ENCODE measurements at places on chromosomes 4 and X.

- DNase-seq: no peak
Observed at GRCh38 chr4:153265306-153266047, 61.2 kb downstream of the TRIM2 start.

DNA sequence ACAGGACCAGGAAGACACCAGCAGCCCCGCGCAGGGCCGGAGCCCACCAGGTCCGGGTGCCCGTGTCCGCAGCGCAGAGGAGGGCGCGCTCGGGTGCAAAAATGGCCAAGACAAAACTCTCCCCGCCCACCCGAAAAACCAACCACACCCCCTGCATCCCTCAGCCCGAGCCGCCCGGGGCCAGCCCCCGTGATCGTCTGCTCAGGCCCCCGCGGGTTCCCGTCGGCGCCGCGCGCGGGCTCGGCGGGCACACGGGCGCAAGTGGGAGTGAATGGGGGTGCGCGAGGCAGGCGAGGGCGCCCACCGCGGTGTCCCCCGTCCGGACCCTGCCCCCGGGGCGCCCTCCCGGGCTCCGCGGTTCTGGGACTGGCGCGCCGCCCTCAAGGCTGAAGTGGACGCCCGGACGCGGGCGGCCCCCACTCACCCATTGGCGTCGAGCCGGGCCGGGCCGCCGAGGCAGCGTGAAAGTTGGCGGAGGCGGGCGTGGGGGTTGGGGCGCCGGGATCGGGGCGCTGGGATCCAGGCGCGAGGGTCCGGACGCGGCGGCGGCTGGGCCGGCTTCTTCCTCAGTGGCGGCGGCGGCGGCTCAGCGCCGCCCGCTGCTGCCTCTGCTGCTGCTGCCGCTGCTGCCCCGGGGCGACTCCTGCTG lies 393 bp downstream of the SH3KBP1 start:
- DNase-seq: no peak

- no peak for DNase-seq
Observed at GRCh38 chrX:33840176-33840575, 291.9 kb downstream of the FAM47A start.

DNA sequence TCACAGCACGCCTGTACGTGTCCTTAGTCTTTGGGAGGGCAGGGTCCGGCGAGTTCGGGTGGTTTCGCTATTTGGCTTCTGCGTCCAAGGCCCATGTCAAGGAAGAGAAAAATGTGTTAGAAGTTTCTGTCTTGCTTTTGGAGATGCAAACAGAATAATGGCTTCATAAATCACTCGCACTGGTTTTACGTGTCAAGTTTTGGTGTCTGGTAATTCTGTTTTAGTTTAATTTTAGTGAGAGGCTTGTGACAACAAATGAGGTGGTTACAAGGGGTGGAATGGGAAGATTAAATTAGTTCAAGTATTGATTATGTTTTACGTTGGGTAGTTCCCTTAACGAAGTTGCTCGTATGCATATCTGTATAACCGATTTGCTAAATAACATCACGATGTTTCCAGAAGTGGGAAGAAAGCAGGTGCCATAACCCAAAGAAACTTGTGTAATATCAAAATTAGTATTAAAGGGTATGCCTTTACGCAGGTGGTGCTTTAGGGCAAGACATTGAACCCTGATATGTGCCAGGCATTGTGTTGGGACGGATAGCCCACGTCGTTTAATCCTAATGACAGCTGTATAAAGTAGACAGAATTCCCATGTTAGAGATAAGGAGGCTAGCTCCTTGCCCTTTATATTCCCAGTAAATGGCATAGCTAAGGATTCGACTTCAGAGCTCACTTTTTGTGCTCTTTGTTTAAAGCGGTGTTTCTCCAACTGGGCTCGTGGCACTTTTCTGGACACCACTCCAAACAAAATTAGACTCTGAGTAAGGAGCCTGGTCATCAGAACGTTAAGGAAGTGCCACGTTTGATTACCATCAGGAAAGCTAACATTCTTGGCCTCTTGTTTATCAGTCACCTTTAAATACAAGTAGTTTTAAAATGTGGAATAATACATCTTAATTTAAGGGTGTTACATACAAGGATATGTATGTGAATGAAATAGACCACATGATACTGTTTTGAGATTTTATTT lies 843 bp downstream of the RPL34 start:
- no peak for DNase-seq

DNA sequence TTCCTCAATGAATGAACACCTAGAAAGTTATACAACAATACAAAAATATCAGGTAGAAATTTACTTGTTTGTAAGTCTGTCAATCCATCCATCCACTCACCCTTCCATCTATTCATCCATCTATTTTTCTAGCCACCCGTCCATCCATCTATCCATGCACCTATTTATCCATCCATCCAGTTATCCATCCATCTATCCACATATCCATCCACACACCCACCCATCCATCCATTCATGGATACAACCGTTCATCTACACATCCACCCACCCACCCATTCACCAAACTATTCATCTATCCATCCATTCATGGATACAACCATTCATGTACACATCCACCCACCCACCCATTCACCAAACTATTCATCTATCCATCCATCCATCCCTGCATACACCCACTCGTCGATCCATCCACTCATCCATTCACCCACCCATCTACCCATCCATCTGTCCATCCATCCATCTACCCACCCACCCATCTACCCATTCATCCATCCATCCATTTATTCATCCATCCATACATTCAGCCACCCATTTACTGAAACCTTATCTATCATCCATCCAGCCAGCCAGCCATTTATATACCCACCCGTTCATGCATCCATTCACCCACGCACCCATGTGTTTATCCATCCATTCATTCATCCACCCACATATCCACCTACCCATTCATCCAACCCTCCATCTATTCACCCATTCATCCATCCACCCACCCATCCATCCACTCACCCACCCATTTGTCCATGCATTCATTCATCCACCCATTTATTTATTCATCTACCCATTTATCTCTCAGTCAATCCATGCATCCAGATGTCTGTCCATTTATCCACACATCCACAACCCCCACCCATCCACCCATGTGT lies 10.4 kb upstream of the CD99 start:
- no peak for DNase-seq

DNA sequence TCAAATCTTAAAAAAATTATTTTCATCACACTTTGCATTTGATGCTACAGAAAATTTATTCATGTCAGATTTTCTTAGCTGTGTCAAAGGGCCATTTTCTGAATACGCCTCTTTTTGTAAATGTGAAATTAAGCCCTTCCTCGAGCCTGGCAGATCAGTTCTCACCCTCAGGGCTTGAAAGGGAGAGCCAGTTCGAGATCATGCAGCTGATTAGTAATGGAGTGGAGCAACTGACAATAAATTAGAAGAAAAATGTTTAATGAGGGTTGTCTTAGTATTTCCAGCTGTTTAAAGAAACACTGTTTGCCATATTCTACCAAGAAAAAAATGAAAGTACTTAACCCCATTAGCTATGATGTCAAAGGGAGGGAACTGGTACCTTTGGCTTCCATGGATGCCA lies 28.7 kb downstream of the CC2D2A start:
- DNase-seq: no peak
